Mucosa of descending colon (tissue), 3 donors: ENCODE measurements at places on chromosomes 4 and X. TPM values are rescaled to one million over a fixed set of nuclear protein-coding genes. Genes with fewer than 3 reads are reported as not detected.

DNA sequence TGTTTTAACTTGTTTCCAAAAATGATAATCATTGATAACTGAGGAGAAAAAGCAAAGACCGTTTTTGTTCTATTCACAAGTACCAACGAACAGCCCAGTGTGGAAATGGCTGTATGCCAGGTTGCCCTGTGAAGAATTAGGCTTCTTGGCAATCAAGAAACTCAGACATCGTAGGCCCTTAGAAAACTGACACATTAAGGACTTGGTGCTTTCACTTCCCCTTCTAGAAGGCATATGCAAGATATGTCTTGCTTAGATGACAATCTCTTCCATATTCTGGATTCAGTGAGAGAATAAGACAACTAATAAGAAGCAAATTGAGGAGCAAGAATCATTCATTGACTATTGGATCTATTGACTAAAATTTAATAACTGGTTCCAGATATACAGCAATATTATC lies 56.6 kb downstream of the ANAPC10 start:
- no peak for DNase-seq

DNA sequence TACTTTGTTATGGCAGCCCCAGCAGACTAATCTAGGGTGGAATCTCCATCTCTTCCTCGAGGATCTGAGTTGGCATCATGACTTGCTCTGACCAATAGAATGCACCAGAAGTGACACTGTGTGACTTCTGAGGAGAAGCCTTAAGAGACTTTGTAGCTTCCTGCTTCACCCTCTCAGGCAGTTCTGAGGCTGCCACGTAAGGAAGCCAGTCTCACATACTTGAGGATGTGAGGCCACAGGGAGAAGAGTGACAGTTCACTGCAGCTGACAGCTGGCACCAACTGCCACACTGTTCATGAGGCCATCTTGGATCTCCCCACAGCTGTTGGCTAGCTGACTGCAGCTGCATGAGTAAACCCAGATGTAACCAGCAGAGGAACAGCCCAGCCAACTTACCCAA lies 29.3 kb upstream of the BCOR start:
- no peak for DNase-seq

GRCh38 chrX:84690228-84690627 lies 188.0 kb upstream of the HDX start:
- DNase-seq, result no peak

DNA sequence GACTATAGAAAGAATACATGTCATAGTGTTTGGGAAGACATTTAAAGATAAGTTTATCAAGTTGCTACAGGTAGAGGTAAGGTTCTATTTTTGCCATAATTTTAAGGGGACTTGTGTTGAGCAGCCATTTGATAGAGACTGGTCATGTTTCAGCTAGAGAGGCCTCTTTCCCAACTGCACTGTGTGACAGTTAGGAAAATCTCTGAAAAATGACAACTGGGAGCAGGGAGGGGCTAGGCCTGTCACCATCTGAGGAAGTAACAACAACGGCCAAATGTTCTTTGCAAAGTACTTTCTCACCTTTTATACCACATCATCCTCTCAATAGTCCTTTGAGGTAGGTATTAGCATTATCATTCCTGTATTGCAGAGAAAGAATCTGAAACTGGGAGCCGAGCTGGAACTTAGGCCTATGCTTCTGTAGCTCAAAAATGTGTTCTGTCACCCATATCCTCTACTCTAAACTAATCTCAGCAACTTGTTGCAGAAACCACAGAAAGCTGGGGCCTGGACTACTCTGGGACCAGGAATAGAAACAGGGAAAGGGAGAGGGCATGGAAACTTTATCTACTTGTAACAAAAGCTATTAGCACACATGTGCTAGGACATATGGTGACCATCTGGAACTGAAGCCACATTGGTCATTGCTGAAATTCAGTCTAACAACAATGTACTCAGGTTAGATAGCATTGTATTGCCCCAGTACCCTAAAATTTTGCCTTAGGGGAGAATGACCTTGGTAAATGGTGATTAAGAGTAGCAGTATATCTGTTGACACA lies 198.9 kb downstream of the MID1IP1 start:
- no peak for DNase-seq

GRCh38 chr4:175453456-175453855 lies 358.6 kb downstream of the GPM6A start:
- no peak for DNase-seq

GRCh38 chr4:98232202-98232601 lies 29.0 kb upstream of the RAP1GDS1 start:
- DNase-seq, result no peak

DNA sequence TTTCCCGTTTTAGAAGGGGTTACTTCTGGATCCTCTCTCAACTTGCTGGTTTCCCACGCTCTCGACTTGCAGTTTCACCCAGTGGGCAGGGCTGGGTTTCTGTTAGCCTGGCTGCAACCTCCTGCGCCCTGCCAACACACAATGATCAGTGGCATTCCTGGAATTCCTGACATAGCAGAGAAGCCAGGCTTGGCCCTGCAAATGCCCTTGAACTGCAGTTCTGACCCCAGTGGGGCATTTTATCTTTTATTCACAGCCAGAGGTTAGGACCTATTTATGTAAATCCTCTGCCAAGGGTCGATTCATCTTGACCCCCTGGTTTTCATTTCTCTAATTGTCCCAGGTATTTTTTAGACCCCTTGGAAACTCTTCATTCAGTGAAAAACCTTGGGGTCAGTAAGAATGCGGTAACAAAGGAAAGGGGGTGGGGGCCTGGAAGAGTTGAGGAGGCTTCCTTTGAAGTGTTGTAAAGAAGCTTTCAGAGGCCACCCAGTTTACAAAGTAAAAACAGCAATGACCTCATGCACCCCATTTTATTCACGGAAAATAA lies 217.6 kb downstream of the ZNF674 start:
- peak; percentile 51 for DNase-seq

GRCh38 chrX:10608099-10608498 lies 12.3 kb downstream of the MID1 start:
- peak; percentile 31 for DNase-seq

- no peak for DNase-seq
Observed at GRCh38 chrX:124501586-124501985, 155.2 kb downstream of the SH2D1A start.

The PORCN gene
- total RNA-seq, result 9.2 TPM

The LPAR4 gene
- not detected for total RNA-seq

The TEC gene
- total RNA-seq, result 3.8 TPM

The PPP4R3C gene
- total RNA-seq, result not detected

The OCIAD1 gene
- 119 TPM for total RNA-seq
